ENCODE measurements at places on chromosomes 3 and 15.

DNA sequence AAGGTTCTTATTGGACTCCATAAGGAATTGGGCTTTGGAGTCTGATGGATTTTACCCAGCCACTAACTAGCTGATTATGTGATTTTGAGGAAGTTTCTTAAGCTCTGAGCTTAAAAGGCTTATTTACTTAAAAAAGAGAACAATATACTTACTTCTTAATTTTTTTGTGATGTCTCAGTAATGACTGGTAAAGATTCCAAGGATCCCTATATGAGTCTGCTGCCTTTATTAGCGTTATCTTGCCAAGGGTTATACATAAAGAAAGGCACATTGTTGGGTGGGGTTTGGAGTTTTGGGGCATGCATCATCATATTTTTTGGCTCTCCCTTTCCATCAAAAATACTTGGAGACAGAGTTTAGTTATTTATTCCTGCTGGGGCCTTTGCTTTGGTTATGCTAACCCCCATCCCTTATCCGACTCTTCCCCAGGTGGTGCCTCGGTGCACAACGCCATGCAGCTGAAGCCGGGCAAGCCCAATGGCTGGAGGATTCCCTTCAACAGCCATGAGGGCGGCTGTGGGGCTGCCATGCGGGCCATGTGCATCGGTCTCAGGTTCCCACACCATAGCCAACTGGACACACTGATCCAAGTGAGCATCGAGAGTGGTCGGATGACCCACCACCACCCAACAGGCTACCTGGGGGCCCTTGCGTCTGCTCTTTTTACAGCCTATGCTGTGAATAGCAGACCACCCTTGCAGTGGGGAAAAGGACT is 6.7 kb downstream of the ADPRH start:
- DNase-seq = no peak

GRCh38 chr3:101690972-101691371 is 4.5 kb upstream of the RPL24 start:
- DNase-seq = no peak

GRCh38 chr3:18044971-18045880 is 302.8 kb upstream of the TBC1D5 start:
- DNase-seq = no peak

- no peak for DNase-seq
These were observed 19.1 kb downstream of the ST6GAL1 start for GRCh38 chr3:186949281-186949982.

DNA sequence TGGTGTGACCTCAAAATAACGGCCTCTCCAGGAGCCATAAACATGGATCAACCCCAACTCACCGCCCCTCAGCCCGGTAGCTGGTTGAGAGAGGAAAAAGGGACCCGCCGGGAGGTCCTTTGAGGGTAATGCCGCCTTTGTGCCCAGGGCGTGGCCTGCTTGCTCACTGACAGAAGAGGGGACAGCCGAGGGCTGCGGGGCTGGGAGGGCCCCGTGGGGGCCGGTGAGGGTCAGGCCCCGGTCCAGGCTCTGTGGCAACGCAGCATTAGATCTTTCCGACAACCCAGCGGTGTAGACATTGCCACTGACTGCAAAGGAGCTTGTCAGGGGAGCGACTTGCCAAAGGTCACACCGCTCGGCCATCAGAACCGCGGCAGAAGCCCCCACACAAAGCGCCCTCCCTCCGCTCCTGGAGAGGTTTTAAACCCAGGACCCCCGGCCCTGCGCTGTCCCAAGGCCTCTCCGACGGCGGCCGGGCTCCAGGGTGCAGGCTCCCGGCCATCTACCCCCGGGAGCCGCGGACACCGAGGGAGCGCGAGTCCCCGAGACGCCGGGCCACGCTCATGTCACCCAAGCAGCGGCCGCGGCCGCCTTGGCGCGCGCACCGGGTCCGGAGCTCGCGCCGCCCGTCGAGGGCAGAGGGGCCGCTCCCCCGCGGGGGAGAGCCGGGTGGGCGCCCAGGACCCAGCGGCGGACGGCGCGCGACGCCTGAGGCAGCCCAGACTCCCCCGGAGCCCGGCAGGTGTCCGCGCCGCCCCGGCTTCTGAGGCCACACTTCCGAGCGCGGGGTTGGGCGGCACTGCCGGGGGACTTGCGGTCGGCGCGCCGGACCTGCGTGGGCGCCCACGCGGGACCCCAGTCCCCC is 975 bp downstream of the PCSK6 start:
- no peak for DNase-seq

GRCh38 chr3:30625541-30626438 is 19.4 kb downstream of the TGFBR2 start:
- DNase-seq = no peak

GRCh38 chr3:181276358-181276896 is 286.9 kb upstream of the DNAJC19 start:
- DNase-seq = no peak

DNA sequence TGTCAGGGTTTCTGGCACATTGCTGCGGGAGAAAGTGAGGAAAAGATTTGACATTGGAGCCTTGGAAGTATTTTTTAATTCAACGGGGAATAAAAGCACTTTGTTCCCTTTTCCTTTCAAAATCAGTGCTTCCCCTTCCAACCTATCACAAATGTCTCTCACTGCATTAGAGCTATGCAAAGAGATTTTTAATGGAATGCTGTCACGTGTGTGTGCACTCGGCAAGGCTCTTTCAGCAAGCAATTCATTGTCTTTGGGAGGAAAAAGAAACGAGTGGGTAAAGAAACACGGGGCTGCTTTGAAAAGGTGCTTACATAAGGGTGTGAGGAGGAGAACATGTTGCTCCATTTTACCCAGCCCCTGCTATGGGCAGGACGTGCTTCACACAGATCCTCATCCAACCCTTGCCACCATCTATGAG is 490.4 kb upstream of the PROK2 start:
- DNase-seq = no peak
